ENCODE measurements at places on chromosomes 6 and 20. TPM values are rescaled to one million over a fixed set of nuclear protein-coding genes. Genes with fewer than 3 reads are reported as not detected.

Gene SLC22A1
- 2.2 TPM for total RNA-seq

Gene GABRR1
- not detected for total RNA-seq

Gene SAMD5
- total RNA-seq: 1.6 TPM

Gene SMPDL3A
- 10.0 TPM for total RNA-seq

Gene LGSN
- total RNA-seq: not detected

Gene ERVFRD-1
- total RNA-seq: not detected

- no peak for DNase-seq
- H3K4me1 ChIP-seq: peaks cover 5% of the 10 kb centered on the region
- no peaks in the 10 kb centered on the region for H3K36me3 ChIP-seq
Measured at GRCh38 chr20:50517817-50518154, 7.6 kb downstream of the PTPN1 start.

- no peak for DNase-seq
- no peak overlapping the region for H3K27ac ChIP-seq
- no peaks in the 10 kb centered on the region for H3K36me3 ChIP-seq
- no peaks in the 10 kb centered on the region for H3K4me1 ChIP-seq
Measured at GRCh38 chr6:139569566-139569965, 195.1 kb upstream of the CITED2 start.

- no peak overlapping the region for H3K27ac ChIP-seq
- no peak for DNase-seq
- no peaks in the 10 kb centered on the region for H3K27me3 ChIP-seq
- peaks cover 12% of the 10 kb centered on the region for H3K4me1 ChIP-seq
- no peaks in the 10 kb centered on the region for H3K36me3 ChIP-seq
Measured at GRCh38 chr6:548517-548916, 108.4 kb downstream of the HUS1B start.

- no peaks in the 10 kb centered on the region for H3K4me1 ChIP-seq
- H3K4me3 ChIP-seq: no peak overlapping the region
- H3K27me3 ChIP-seq: no peaks in the 10 kb centered on the region
- H3K36me3 ChIP-seq: no peaks in the 10 kb centered on the region
- H3K27ac ChIP-seq: no peak overlapping the region
- no peak for DNase-seq
Measured at GRCh38 chr6:53424300-53424699, 75.5 kb upstream of the ELOVL5 start.

DNA sequence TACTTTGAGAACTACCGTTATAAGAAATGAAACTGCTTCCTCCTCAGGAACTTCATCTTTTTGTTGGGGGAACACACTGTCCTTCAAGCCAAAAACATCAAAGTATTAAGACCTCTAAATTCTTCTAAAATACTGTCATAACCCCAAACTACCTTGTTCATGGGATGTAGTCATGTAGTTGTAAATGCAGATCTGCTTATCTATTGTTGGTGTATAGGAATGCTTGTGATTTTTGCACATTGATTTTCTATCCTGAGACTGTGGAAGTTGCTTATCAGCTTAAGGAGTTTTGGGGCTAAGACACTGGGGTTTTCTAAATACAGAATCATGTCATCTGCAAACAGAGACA is 282.9 kb upstream of the RUNX2 start:
- no peak overlapping the region for H3K27ac ChIP-seq
- H3K4me1 ChIP-seq: peaks cover 3% of the 10 kb centered on the region
- H3K4me3 ChIP-seq: no peak overlapping the region
- no peaks in the 10 kb centered on the region for H3K27me3 ChIP-seq
- no peaks in the 10 kb centered on the region for H3K36me3 ChIP-seq

DNA sequence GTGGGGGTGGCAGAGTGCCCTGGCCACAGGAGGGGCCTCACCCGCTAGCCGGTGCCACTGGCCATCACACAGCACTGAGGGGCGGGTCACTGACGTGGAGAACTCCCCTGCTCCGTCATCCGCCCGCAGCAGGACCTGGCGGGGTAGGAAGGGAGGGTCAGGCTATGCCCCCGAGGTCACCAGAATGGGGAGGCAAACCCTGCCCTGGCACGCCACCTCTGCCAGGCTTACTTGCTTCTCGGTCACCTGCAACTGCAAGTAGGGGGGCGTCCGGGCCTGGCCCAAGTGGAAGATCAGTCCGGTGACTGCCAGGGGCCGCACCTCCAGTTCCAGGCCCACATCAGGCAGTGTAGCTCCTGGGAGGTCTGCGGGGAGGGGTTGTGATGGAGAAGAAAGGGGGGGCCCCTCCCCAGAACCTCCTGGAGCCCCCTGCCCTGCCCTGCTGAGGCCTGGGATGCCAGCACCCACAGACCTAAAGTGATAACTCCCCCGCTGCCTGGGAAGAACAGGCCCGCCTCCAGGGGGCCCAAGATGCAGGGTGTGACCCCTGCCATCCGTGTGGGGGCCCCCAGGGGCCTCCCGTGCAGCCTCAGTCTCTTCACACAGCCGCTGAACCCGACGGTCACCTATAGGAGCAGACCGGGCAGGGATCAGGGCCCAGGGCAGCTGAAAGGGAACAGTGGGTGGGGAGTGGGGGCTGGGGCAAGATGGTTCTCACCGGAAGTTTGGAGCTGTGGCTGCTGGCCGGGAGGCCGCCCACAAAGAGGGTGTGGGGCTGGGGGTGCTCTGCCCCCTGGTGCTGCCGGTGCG is 7.4 kb downstream of the ADRM1 start:
- H3K4me1 ChIP-seq: peaks cover 3% of the 10 kb centered on the region
- no peak overlapping the region for H3K4me3 ChIP-seq
- no peaks in the 10 kb centered on the region for H3K36me3 ChIP-seq
- peaks cover 5% of the 10 kb centered on the region for H3K27me3 ChIP-seq

GRCh38 chr6:1784422-1784884 is 174.7 kb downstream of the FOXC1 start:
- H3K4me3 ChIP-seq: no peak overlapping the region
- H3K27ac ChIP-seq: no peak overlapping the region
- peaks cover 8% of the 10 kb centered on the region for H3K4me1 ChIP-seq
- peaks cover 3% of the 10 kb centered on the region for H3K27me3 ChIP-seq
- no peak for DNase-seq
